ENCODE measurements at places on chromosomes 1 and 21.

DNA sequence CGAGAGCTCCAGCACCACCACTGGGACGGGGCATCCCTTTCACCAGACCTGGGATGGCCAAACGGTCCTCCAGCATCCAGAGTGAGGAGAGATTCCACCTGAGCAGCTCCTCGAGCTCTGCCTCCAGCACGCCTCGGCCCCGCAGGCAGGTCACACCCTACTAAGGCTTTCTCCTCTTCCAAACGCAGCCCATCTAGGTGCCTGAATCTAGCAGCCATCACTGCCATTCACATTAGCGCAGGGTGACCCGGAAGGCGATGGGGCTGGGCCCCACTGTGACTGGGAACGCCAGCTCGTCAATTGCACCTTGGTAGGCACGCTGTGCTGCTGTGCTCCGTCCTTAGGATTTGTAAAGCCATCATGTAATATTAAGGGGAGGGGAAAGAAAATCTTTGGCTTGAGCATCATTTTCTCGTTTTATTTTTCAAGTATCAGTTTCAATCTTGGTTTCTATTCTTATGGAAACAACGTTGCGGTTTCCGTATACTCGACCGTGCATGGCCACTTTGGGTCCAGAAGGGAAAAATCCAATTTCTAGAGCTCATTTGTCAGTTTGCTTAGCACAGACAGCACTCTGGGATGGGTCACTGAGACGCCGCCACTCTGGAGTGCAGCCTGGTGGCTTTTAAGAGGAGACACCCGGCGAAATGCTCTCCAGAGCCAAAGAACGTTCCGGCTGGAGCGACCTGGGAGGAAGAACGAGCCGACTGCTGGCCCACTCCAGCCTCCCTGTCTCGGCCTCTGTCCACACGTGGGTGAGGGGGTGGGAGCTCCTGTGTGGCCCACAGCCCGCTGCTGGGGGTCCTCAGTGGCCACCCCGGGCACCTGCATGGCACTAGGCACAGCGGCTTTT lies 173.6 kb downstream of the PRDM16 start:
- DNase-seq = no peak

DNA sequence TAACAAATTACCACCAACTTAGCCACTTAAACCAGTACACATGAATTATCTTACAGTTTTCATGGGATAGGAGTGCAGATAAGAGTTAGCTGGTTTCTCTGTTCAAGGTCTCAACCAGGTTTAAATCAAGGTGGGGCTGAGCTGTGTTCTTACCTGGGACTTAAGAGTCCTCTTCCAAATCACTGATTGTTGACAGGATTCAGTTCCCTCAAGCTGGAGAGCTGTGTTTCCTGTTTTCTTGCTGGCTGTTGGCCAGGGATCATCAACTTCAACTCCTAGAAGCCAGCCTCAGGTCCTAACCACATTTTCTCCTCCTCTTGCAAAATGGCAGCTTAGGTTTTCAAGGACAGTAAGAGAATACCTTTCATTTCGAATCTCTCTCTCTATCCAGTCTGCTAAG lies 123.8 kb upstream of the CHRM3 start:
- DNase-seq = no peak

DNA sequence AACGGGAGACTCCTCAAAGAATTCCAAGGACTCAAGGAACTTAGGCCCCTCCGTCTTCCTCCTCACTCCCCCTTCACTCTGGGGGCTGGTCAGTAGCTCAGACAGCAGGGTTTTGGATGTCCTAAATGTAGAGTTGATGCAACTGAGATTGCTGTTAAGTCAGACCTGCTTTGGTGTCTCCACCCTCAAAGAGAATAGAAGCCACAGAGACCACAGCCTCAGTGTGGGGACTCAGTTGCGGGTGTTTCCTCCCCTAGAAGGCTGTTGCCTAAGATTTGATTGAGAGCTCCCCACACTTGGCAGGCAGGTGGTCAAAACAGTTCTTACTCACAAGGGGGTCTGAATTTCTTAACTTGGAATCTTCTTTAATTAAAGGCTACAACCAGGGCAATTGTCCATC lies 7.6 kb downstream of the MAN1C1 start:
- no peak for DNase-seq

DNA sequence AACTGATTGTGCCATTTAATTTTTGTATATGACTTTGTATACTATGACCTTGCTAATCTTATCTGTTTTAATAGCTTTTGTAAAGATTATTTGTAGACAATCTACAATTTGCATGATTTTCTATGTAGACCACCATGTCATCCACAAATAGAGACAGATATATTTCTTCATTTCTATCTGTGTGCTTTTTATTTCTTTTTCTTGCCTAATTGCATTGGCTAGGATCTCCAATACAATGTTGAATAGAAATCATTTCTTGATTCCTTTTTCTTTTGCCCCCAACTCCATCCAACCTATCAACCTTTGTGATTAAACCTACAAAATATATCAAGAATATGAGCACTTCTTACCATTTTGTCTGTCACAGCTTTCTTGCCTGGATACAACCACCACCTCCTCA lies 232.6 kb upstream of the POU3F1 start:
- DNase-seq = no peak

- DNase-seq = no peak
These were observed 995 bp downstream of the COLGALT2 start for GRCh38 chr1:184036517-184036949.

GRCh38 chr1:242522996-242523718 lies 1.3 kb downstream of the PLD5 start:
- no peak for DNase-seq

DNA sequence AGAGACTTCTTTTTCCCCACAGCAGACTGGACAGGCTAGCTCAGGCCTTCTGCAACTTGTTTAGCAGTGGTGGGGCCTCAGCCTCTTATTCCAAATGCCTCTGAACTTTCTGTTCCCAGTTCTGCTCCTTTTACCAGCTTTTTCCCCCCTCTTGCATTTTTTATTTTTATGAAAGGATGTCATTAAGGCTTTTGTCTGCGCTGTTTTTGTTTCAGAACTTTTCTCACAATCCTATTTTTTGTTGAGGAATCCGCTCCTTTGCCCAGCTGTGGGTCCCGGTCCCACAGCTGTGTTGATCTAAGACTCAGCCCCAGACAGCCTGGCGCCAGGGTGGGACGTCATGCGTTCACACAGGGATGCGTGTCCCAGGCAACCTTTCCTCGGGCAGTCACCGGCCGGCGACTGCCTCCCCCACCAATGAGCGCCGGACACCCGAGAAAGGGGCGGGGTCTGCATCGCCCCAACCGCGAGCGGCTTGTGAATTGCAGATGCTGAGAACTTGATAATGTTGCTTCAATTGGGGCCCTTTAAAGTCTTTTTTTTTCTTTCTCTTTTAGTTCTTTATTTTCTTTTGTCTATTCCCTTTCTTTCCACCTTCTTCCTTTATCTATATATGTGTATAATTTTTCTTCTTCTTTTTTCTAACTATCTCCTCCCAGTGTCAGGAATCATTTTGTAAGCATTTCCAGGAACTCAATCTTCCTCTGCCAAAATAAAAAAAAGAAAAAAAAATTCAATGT lies 3.0 kb upstream of the ID3 start:
- DNase-seq = peak; percentile 94

GRCh38 chr1:99540744-99541143 lies 105.2 kb upstream of the PALMD start:
- no peak for DNase-seq

All from urothelium cell line (cell line).